ENCODE measurements at places on chromosomes 5 and 9. TPM values are rescaled to one million over a fixed set of nuclear protein-coding genes. Genes with fewer than 3 reads are reported as not detected.

The POLR1E gene
- polyA plus RNA-seq: 17.4 TPM

The ZDHHC12 gene
- 64.3 TPM for polyA plus RNA-seq

The SUSD3 gene
- 145 TPM for polyA plus RNA-seq

The FBN2 gene
- not detected for polyA plus RNA-seq

The GTF3C5 gene
- 40.1 TPM for polyA plus RNA-seq

The CCL27 gene
- polyA plus RNA-seq: not detected

The NDFIP1 gene
- 127 TPM for polyA plus RNA-seq

The LPAR1 gene
- not detected for polyA plus RNA-seq

The CARD6 gene
- polyA plus RNA-seq: 0.66 TPM

The NPM1 gene
- polyA plus RNA-seq: 1,086 TPM

The IL4 gene
- polyA plus RNA-seq: not detected

The C5orf58 gene
- polyA plus RNA-seq: 0.76 TPM

The B4GALT1 gene
- 18.6 TPM for polyA plus RNA-seq

The GDNF gene
- polyA plus RNA-seq: not detected

The KIF4B gene
- not detected for polyA plus RNA-seq

The SLC6A18 gene
- not detected for polyA plus RNA-seq

The ADAMTS16 gene
- polyA plus RNA-seq: not detected

The TLR4 gene
- polyA plus RNA-seq: not detected

The NIPAL4 gene
- polyA plus RNA-seq: not detected

The LIX1 gene
- polyA plus RNA-seq: not detected

The EIF4E1B gene
- polyA plus RNA-seq: not detected
